CD4-positive, alpha-beta T cell (primary cell): ENCODE measurements at places on chromosomes 1 and 21.

DNA sequence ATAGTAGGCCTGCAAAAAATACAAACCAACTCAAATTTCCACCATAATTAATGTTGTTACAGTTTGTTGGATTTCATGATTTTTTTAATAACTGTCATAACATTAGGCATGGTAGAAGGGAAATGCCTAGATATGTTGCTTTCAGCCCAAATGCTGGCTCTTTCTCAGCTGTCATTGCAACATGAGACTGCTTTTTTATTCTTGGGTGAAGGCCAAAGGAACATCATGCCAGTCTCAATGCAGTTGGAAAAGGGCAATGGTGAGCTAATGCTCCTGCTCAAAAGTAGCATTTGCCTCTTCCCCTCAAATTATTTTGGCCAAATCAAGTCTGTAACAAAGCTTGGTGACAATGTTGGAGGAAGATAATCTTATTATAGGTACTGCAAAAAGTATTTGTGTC lies 877.7 kb upstream of the PRMT6 start:
- no peak for DNase-seq

GRCh38 chr1:240575981-240576662 lies 35.8 kb downstream of the GREM2 start:
- peak; percentile 21 for DNase-seq

DNA sequence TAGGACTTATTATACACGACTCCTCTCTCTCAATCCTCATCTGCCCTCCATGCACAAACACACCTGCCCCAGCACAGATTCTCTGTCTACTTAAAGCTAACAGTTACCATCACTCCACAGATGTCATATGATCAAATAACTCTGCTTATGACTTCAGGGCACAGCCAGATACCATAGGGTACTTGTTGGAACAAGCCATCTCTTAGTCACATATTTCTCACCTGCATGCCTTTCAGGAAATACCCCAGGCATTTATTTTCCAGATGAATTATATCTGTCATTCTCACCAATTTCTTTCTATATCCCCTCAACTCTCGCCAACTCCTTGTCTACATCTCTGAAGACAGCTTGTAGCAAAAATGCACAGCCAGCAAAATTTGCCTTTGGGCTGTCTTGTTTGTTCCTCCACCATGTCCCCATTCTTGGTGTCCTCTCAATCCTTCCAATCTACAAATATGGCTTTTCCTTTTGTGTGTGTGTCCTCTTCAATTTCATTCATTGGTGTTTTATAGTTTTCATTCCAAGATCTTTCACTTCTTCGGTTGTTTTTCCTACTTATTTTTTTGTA lies 353.9 kb upstream of the CAMK1G start:
- no peak for DNase-seq

DNA sequence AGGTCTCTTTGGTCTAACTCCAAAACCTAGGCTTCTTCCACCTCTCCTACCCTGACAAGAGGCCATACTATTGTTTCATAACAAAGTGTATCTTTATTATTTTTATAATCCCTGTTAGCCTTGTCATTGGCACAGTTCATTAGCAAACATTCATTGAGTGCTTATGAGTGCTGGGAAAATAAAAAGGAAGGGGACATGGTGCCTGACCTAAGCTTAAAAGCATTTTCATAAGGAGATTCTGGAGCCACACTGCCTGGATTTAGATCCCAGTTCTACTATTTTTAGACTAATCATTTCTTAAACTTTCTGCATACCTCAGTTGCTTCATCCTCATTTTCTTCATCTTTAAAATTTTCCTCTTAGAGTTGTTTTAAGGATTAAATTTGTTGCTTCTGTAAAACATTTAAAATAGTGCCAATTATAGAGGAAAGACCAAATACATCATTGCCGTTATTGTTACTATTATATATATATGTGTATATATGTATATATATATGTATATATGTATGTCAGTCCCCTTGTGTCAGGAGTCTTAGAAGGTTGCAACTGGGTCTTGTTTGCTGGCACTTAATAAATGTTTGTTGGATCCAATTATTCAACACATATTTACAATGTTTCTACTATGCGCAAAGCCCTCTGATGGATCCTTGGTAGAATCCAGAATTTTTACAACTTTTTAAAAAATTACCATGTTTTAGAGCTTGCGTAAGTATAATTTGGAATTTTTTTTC lies 250.9 kb upstream of the SGIP1 start:
- DNase-seq, result no peak

DNA sequence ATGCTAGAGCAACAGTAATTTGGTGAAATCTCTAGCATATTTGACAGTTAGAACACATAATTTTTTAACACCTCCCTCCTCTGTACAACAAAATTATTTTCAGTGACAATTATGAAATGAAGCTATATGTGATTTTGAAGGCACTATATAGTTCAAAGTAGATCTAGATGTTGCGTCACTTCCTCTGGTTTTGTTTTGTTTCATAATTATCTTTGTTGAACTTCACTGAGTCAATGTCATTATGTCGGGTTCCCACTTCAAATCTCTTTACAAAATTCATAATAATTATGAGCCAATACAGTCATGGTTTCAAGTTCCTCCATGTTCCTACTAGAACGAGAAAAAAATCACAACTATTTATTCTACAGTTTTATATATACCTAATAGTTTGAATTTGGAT lies 254.8 kb upstream of the PLXNA2 start:
- DNase-seq, result no peak
